ENCODE measurements at places on chromosomes 12 and 14. TPM values are rescaled to one million over a fixed set of nuclear protein-coding genes. Genes with fewer than 3 reads are reported as not detected.

The CD69 gene
- 51.8 TPM for total RNA-seq

DNA sequence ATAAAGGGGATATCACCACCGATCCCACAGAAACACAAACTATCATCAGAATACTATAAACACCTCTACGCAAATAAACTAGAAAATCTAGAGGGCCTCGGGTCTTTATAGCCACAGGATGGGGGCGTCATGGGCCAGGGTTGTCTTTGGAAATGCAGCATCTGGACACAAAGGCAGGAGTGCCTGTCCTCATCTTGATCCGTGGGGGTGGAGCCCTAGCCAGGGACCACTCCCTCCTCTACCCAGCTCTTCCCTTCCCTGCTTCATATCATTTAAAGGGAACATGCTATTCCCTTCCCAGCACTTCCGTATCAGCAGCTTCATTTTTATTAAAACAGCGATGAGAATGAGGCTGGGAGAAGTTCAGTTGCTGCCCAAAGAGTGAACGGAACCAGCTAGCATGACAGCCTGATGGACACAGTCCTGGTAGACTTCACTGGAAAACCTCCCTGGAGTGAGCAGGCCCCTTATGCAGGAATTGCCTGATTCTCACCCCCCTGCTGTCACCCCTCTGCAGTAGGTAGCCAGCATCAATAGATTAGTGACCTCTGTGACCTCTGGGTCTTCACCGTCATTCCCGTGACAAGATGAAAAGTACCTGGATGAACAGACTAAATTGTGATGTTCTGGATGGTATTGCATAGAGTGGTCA, 251.4 kb upstream of the RGS6 start:
- ATAC-seq = no peak

- ATAC-seq = no peak
These were observed 51.4 kb upstream of the OAS1 start for GRCh38 chr12:112855375-112855774.

The MUCL1 gene
- not detected for total RNA-seq

GRCh38 chr14:22282949-22283348, 306.1 kb downstream of the DAD1 start:
- no peak for ATAC-seq
